ENCODE measurements at places on chromosomes 12 and 14.

GRCh38 chr12:112694065-112694464 lies 97.5 kb upstream of the RPH3A start:
- no peak for DNase-seq

- DNase-seq, result no peak
These were observed 167.4 kb downstream of the TMTC3 start for GRCh38 chr12:88309546-88309945.

DNA sequence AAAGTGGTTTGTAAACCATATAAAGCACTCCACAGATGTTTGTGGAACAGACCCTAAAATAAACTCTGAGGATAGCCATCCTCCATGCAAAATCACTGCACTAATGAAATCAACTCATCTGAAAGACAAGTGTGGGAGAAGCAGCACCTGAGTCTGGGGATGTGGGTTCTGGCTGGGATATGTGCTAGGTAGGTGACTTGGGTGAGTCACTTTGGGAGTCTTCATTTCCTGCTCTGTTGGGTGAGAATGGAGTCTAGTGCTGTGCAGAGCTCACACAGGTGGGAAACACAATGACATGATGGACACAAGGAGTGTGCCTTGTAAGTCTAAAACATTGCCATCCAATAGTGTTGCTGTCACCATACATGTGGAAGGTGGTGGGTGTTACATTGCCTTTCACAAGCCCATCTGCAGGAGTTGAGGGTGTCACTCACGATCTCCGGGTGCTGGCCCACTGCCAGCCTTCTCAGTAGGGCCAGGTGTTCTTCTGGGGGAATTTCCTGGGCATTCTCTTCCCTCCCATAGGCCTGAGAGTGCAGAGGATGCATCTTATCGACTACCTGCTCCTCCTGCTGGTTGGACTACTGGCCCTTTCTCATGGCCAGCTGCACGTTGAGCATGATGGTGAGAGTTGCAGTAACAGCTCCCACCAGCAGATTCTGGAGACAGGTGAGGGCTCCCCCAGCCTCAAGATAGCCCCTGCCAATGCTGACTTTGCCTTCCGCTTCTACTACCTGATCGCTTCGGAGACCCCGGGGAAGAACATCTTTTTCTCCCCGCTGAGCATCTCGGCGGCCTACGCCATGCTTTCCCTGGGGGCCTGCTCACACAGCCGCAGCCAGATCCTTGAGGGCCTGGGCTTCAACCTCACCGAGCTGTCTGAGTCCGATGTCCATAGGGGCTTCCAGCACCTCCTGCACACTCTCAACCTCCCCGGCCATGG lies 2.0 kb downstream of the SERPINA4 start:
- DNase-seq, result no peak

DNA sequence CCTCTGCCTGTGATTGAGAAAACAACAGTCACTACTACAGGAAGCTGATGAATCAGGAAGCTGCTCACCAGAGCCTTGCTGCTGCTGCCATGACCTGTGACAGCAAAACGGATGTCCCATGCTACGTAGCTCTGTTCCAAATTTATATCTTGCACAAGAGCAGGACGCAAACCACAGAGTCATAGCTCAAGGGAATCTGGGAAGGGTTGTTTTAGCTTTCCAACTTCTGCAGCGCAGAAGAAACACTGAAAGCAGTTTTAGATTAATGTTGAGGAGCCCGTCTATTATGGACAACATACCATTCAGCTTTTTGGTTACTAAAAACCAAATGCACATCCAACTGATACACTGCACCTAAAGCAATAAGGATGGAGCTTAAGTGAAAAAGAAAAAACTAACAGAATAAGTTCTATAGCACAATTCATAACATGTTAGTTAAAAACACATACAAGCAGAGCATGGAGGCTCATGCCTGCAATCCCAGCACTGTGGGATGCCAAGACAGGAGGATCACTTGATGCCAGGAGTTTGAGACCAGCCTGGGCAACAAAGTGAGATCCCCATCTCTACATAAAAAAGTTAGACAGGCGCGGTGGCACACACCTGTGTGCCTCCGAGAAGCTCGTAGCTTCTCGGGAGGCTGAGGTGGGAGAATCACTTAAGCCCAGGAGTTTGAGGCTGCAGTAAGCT lies 1.7 kb upstream of the ANKRD33 start:
- no peak for DNase-seq

DNA sequence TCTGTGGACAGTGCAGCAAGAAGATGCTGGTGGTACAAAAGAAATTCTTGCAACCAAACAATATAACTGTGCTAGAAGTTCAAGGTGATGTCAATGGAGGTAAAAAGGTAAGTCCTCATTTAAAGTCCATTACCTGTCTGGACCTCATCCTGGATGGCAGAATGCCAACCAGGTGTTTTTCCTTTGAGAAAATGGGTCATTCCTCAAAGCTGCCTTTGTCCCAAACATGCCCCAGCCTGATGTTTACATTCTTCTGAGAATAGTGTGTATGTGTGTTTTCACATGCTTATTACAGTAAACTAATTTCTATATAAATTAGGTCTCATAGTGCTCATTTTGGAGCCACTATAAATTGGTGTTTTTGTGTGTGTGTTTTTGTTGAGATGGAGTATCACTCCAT lies 24.9 kb downstream of the ACTR6 start:
- no peak for DNase-seq

- peak; percentile 72 for DNase-seq
These were observed 1.2 kb downstream of the YBX3 start for GRCh38 chr12:10721651-10722501.

- no peak for DNase-seq
These were observed 1044.8 kb downstream of the BCL11B start for GRCh38 chr14:98227000-98227726.

DNA sequence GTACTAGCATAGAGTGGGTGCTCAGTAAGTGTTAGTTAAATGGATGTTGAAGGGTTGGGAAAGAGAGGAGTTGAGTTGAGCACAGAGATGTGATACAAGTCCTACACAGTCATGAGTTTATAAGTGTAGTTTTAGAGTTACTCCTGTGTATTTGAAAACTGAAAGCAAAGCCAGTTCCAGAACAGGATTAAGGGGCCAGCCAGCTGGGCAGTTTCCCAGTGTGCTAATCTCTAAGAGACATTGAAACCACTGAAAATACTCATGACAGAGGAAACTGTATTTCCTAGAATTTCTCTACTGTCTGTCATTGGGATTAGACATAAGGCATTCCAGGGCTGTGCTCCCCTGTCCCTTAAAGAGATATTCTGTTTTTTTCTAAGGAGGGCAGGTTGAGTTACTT lies 101.0 kb downstream of the DERA start:
- DNase-seq, result no peak

GRCh38 chr12:13258717-13259119 lies 62.2 kb downstream of the EMP1 start:
- no peak for DNase-seq

GRCh38 chr12:1698720-1699119 lies 7.8 kb downstream of the ADIPOR2 start:
- DNase-seq, result peak; percentile 25

DNA sequence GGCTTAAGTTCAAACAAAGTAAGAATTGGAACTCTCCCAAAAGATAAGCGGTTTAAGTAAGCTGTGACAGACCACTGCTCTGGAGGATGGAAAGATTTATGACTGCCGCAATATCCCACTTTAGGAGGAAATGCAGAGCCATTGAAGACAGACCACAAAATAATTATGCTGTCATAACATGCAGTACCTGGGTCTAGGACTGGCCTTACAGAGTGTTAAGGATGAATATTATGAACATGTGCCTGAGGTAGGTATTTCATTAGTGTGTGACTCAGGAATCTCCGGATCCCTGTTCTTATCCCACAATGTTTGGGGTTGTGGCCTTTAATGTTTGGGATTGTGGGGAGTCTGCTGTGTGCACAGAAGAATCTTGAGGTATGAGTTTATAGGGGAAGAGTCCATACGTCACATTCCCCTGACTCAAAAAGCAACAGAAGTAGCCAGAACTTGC lies 114.9 kb downstream of the SAMD4A start:
- no peak for DNase-seq

All from NCI-H526 (cell line).